Chondrocyte (in vitro differentiated cells): ENCODE measurements at places on chromosomes 6 and 20.

DNA sequence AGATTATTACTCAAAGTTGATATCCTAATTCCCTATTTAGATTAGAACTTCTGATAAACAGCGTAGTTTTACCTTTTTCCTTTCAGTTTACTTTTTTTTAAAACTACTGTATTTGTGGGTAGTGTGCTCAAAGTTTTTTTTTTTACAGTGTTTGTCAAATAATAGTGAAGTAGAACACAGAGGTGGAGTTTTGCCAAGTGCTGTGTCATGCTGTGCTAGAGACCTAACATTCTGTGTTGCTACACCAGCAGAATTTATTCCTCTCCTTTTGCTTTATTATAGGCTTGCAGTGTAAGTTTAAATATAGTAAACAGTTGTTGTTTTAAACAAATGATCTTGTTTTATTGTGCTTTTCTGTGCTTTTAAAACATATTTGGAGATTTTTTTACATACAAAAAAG, 125.4 kb downstream of the HIVEP1 start:
- no peaks in the 10 kb centered on the region for H3K27me3 ChIP-seq
- H3K4me1 ChIP-seq: peaks cover 32% of the 10 kb centered on the region
- peaks cover 41% of the 10 kb centered on the region for H3K36me3 ChIP-seq

GRCh38 chr20:57361517-57361916, 10.5 kb downstream of the RAE1 start:
- H3K4me1 ChIP-seq: no peaks in the 10 kb centered on the region
- H3K4me3 ChIP-seq: no peak overlapping the region
- no peak for DNase-seq
- H3K36me3 ChIP-seq: peaks cover 24% of the 10 kb centered on the region
- H3K27ac ChIP-seq: peak overlapping the region; percentile 62
- H3K27me3 ChIP-seq: no peaks in the 10 kb centered on the region

DNA sequence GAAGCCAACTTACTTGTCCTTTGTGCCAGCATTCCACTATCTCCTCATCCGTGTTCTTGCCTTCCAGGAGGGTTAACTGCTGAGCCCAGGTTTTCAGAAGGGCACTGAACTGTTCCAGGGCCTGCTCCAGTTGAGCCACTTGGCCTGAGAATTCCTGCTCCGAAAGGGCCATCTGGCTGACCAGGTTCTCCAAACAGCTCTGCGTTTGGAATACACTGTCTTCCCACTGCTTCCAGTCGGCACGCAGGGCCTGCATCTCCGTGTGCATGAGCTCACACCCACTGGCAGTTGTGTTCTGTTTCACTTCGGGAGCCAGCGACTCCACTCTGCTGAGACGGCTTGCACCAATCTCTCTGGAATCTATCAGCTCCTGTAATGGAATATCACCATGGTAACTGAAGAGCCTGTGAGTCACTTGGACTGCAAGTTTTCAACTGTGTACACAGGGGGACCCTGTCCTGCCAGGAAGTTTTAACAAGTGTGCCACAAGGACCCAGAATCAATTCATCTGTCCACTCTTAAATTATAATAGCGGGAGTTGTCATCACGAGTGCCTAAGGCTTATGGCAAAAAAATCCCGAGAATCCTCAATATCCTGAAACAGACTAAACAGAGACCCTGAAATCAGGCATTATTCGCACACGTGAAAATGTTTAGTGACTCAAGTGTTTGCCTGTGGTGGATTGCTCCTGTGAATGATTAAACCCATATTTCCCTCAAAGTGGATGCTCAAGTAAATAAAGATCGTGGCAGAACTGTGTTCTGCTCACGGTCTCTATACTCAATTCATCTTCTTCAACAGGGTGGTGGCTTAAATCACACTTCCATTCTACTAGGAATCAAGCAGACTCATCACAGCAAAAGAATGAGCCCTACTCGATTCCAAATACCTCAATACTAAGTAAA, 255.9 kb downstream of the SYNE1 start:
- H3K27me3 ChIP-seq: no peaks in the 10 kb centered on the region
- H3K4me3 ChIP-seq: peak overlapping the region; percentile 93
- peak; percentile 84 for DNase-seq
- H3K36me3 ChIP-seq: peaks cover 7% of the 10 kb centered on the region

DNA sequence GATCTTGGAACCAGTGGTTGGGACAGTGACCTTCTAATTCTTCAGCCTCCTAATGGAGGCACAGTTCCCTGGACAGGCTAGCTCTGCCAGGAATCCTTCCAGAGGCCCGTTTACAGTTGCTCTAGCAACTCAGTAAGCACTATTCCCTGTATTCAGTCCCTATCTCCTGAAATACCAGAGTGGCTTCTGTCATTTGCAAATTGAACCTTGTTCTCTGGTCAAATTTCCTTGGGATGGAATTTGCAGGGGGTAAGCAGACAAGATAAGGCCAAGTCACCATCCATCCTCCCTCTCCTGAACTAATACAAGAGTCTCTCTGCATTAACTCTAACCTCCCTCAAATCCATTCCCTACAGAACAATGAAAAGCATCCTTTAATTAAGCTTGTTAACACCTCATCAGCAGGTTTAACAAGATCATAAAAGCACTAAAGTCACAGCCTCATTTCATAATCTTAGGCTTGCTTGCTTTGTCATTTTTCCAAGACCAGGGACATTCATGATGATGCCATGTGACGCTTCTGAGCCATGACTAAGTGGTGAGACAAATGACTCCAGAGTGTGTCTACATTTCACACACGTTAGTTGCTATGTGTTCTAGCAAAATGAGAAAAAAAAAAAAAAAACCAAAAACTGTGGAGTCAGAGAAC, 37.1 kb downstream of the SLC22A23 start:
- H3K27ac ChIP-seq: peak overlapping the region; percentile 78
- H3K4me1 ChIP-seq: peaks cover 47% of the 10 kb centered on the region
- no peak overlapping the region for H3K4me3 ChIP-seq
- no peaks in the 10 kb centered on the region for H3K27me3 ChIP-seq

- H3K36me3 ChIP-seq: no peaks in the 10 kb centered on the region
- H3K4me1 ChIP-seq: no peaks in the 10 kb centered on the region
- no peaks in the 10 kb centered on the region for H3K27me3 ChIP-seq
- no peak overlapping the region for H3K27ac ChIP-seq
- H3K4me3 ChIP-seq: no peak overlapping the region
- DNase-seq: no peak
These were observed 642.0 kb upstream of the CHD6 start for GRCh38 chr20:42260184-42260583.

DNA sequence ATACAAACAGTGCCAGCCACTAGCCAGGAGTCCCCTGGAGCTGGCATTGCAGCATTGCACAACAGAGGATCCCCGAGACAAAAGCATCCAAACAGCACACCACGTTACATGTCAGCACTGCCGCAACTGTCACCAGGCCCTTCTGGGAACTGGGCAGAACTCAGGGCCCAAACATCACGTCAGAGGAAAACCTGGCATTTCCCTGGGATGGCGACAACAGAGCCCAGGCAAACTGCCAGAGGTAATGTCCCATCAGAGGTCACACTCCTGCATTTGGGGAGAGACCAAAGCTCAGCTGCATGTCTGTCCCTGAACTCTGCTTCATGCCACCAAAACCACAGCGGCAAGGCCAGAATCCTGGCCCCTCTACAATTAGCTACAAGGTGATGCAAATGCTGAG, 36.3 kb downstream of the PPP1R3G start:
- H3K27me3 ChIP-seq: no peaks in the 10 kb centered on the region
- peaks cover 17% of the 10 kb centered on the region for H3K4me1 ChIP-seq
- H3K27ac ChIP-seq: no peak overlapping the region
- H3K36me3 ChIP-seq: no peaks in the 10 kb centered on the region
- no peak for DNase-seq

DNA sequence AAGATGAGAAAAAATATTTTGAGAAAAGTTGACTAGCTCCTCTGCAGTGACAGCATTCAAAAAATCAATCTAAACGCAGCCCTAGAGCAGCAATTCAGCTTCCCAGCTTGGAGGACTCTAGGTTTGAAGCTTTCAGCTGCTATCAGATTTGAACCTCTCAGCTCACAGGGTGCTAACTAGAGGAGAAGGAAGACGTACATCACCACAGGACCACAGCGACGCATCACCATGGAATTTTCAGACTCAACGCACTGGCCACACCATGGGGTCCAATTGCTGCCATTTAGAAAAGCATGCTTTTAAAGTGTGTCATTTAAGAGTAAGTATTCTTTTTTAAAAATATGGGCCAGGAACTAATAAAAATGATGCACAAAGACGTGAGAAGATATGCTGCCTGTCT, 45.0 kb upstream of the FUCA2 start:
- H3K36me3 ChIP-seq: peaks cover 2% of the 10 kb centered on the region
- no peaks in the 10 kb centered on the region for H3K27me3 ChIP-seq
- peaks cover 7% of the 10 kb centered on the region for H3K4me1 ChIP-seq
- H3K27ac ChIP-seq: no peak overlapping the region
- no peak overlapping the region for H3K4me3 ChIP-seq

- DNase-seq: no peak
- H3K4me3 ChIP-seq: no peak overlapping the region
- no peak overlapping the region for H3K27ac ChIP-seq
- H3K27me3 ChIP-seq: no peaks in the 10 kb centered on the region
- no peaks in the 10 kb centered on the region for H3K36me3 ChIP-seq
- H3K4me1 ChIP-seq: no peaks in the 10 kb centered on the region
These were observed 526.1 kb upstream of the MARCKS start for GRCh38 chr6:113331021-113331420.

- no peak for DNase-seq
- no peaks in the 10 kb centered on the region for H3K4me1 ChIP-seq
- no peaks in the 10 kb centered on the region for H3K27me3 ChIP-seq
- no peaks in the 10 kb centered on the region for H3K36me3 ChIP-seq
These were observed 118.3 kb downstream of the KHDC1L start for GRCh38 chr6:73107016-73107415.

- H3K27ac ChIP-seq: peak overlapping the region; percentile 94
- DNase-seq: no peak
- H3K4me3 ChIP-seq: no peak overlapping the region
- H3K36me3 ChIP-seq: peaks cover 15% of the 10 kb centered on the region
- H3K4me1 ChIP-seq: peaks cover 67% of the 10 kb centered on the region
- no peaks in the 10 kb centered on the region for H3K27me3 ChIP-seq
These were observed 85.2 kb downstream of the FKBP5 start for GRCh38 chr6:35603326-35604202.

- H3K4me1 ChIP-seq: no peaks in the 10 kb centered on the region
- H3K27ac ChIP-seq: no peak overlapping the region
- no peaks in the 10 kb centered on the region for H3K27me3 ChIP-seq
- no peak for DNase-seq
These were observed 17.9 kb upstream of the PDE10A start for GRCh38 chr6:165680975-165681374.

DNA sequence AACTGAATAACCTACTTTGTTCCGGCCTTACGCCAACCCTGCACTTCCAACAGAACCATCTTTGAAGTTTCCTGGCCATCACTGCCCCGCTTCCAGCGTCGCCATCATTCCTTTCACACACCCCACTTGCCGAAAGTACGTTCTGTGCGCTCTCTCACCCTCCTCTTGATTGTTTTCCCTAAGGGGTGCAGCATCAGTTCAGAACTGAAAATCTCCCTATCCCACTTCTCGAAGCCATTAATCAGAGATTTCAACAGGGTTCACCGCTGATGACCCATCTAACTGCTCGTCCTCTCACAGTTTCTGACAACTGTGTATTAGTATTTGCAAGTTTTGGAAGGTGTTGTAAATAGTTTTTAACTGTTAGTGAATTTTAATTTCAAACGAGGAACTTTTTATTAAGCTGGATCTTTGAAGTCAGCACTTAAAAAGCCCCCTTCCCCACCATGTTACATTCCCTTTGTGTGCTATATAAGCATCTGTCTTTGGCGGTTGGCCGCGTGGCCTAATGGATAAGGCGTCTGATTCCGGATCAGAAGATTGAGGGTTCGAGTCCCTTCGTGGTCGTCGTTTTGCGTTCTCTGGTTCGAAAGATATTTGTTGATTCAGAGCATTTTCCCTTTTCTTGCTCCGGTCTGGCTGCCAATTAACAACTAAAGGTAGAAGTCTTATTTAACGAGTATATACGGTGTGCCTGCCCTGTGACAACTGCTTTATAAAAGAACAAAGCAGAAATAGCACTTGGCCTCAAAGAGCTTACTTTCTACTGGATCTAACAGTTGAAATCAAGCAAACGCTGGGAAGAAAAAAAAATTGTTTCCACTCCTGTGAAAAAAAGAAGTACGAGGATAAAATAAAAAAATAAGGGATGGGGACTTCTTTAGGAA, 42.6 kb downstream of the TRIM27 start:
- H3K27ac ChIP-seq: peak overlapping the region; percentile 67
- peaks cover 22% of the 10 kb centered on the region for H3K27me3 ChIP-seq
- no peaks in the 10 kb centered on the region for H3K36me3 ChIP-seq
- peak overlapping the region; percentile 90 for H3K4me3 ChIP-seq

DNA sequence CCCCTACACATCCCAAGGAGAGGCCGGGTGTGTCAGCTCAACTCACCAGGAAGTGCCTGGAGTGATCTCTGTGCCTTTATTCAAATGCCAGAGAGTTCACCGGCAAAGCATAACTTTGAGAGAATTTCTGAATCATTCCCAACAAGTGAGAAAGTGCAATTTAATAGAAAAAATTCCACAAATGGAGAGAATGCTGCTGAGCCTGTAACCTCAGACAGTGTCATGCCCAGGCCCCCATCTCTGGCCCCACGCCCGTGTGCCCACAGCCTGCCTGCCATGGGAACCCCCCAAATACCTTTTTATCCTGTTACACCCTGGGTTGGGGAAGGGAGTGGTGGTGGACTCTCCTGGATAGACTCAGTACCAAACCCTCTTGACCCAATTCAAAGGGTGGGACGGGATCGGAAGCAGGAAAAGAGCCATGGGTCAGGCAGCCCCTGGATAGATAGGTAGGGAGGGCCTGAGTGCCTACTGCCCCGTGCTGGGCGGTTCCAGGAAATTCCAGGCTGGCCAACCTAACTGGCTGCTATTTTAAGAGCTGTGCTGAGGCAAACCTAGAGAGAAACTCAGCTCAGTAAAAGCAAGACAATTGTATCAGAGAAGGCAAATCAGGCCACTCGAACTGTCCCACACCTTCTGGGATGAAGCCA, 179.0 kb upstream of the FOXA2 start:
- no peaks in the 10 kb centered on the region for H3K27me3 ChIP-seq
- H3K36me3 ChIP-seq: no peaks in the 10 kb centered on the region
- DNase-seq: no peak
- peak overlapping the region; percentile 6 for H3K4me3 ChIP-seq
- peak overlapping the region; percentile 92 for H3K27ac ChIP-seq

DNA sequence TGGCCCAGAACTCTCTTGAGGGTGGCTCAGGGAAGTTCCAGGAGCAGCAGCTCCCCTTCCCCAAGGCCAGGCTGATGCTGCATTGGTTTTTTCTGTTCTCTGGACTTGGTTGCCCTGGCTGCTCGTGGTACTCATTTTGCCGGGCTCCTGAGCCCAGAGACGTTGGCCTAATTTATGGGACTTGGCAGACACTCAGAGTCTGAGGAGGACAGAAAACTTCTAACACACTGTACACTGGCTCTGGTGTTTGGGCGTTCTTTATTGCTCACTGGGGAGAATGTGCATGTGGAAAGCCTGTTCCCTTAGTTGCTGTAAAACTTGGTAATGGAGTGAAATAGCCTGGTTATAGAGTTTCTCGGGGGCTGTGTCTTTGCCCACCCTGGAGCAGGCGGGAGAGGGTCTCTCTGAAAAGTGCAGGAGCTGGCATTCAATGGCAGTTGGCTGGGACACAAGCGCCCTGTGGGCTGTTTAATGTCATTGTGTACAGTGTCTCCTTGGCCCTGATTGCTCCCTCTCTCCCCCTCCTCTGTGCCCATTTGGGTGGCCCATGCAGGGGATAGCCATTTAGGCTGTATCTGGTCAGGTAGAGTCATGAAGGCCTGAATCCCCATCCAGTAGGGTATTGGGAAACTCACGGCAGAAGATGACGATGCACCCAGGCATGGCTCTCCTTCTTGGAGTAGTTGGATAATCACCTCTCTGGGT, 109.3 kb downstream of the CDC5L start:
- peaks cover 17% of the 10 kb centered on the region for H3K4me1 ChIP-seq
- no peak overlapping the region for H3K27ac ChIP-seq
- no peaks in the 10 kb centered on the region for H3K27me3 ChIP-seq
- peaks cover 5% of the 10 kb centered on the region for H3K36me3 ChIP-seq
- no peak for DNase-seq
- no peak overlapping the region for H3K4me3 ChIP-seq
